ENCODE measurements at places on chromosomes 2 and 18. TPM values are rescaled to one million over a fixed set of nuclear protein-coding genes. Genes with fewer than 3 reads are reported as not detected.

GRCh38 chr2:242017086-242017485 lies 147.6 kb downstream of the RTP5 start:
- DNase-seq, result no peak

GRCh38 chr2:218996937-218997336 lies 3.7 kb upstream of the CRYBA2 start:
- no peak for DNase-seq

Gene SCG2
- 4.3 TPM for total RNA-seq

DNA sequence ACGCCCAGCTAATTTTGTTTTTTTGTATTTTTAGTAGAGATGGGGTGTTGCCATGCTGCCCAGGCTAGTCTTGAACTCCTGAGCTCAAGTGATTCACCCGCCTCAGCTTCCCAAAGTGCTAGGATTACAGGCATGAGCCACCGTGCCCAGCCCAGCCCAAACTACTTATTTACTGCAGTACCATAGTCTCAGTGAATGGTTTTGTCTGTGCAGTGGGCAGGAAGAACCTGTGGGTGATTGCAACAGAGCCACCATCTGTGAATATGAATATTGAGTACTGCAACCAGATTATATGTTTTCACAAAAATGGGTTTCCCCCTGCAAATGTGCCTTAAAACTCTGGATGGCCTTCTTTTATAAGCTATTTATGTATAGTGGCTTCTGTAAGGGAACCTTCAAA lies 9.1 kb downstream of the MPPE1 start:
- no peak for DNase-seq

GRCh38 chr18:58755304-58756010 lies 84.2 kb downstream of the MALT1 start:
- peak; percentile 30 for DNase-seq

Gene STON1
- 25.4 TPM for total RNA-seq

DNA sequence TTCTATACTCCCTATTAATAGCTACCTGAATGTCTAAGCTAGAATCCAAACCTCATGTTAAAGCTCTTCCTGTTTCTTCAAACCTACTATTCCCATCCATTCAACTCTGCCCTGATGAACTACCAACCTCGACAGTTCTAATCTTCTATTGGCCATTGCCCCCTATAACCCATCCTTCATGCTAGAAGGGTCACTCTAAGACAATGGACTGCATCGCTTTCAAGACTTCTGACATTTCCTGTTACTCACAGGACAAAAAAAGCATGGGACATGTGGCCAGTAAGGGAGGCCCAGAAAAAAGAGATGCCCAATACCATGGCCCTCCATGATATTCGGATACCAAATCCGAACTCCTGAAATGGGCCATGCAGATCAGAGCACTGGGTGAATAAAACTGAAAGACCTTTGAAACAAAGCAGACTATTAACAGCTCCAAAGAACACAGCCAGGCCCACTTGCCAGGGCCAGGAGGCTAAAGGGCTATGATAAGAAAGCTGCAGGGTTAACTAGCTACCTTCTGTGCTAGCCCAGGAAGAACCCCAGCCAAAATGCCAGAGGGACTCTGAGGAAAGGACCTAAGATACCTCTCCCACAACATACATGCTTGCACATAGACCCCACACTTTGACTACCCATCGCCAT lies 4.5 kb downstream of the B4GALT6 start:
- no peak for DNase-seq

DNA sequence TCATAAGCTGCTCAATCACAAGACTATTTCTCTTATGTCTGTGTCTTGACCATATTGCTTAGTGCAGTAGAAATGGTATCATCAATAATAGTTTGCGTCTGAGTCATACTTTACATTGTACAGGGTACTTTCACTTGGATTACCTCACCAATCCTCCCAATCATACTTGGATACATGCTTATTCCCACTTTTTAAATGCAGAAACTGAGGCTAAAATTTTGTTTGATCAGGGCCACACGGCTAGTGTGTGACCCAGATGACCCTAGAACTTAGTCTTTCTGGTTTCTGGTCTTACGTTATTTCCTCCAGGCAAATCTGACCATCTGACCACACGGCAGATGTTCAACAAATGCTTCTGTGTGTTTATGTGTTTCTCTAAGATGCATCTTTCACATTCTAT lies 23.8 kb upstream of the CCL20 start:
- no peak for DNase-seq

GRCh38 chr2:128452536-128453530 lies 134.2 kb upstream of the HS6ST1 start:
- DNase-seq, result no peak

DNA sequence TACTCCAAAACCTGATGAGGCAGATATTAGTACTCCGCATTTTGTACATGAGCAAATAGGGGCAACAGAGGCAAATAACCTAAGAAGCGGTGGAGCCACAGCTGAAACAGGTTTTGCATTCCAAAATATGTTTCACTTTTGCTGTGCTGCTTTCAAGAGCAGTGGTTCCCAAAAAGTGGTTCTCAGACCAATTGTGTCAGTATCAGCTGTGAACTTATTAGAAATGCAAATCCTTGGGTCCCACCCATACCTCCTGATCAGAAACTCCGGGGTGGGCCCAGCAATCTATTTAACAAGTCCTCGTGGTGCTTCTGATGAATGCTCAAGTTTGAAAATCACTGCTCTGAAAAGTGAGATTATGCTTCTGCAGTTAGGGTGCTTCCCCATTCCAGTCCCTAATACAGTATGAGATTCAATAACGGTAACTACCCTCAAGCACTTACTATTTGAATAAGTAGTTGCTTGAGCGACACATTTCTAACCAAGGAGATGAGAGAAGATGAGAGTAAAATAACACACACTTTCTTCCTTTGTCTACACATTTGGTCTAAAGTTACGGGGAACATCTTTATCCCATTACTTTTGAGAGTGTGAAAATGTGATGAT lies 17.8 kb upstream of the TCF4 start:
- no peak for DNase-seq

Gene LOXHD1
- 0.16 TPM for total RNA-seq

DNA sequence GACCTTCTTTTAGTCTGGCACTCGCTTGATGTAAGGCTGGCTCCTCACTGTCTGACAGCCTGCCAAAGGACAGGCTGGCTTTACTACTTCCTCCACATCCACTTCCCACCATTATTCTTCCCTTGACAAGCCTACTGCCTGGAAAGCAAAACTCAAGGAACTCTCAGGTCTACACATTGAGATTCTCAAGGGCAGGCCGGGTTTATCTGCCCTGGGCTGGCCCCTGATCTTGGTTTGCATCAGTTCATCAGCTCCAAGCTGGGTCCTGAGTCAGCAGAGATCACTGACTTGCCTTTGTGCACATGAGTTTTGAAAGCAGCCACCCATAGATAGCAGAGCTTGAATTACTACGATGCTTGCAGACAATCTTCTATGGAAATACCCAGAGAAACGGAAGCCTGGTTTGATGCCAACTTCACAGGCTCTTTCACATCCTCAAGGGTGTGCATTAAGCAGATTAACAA lies 53.9 kb downstream of the KCTD18 start:
- no peak for DNase-seq

Gene ALKAL2
- total RNA-seq, result not detected

DNA sequence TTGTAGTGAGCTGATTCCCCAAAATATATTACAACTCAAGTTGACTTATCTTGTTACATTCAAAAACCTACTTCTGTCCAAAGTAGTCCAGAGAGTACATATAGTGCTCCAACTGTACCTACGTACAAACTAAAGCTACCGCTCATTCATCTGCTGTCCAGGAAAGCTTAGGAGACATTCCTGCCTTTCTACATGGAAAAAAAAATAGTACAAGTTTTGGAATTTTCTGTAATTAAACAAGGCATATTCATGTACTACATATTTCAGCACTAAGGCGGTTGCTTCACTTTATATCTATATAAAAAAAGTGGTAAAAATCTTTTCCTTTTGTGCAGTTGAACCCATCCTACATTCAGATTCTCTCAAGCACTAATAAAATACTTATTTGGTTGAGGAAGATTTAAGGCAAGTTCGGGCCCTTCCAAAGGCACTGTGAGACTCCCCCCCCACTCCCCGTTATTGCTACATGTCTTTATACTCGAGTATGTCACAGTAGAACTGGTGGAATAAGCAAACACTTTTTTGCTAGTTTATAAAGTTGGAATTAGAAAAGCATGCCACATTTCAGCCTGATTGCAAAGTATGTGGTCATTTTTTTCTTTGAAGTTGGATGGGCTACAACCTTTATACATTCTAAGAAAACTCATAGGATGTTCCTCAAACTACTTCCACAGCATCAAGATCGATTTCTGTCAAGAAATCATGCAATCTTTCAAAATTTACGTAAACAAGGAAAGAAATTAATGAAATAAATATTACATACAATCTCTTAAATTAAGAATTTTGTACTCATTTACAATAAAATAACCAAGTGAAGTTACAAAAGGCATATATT lies 3.7 kb downstream of the ZFP36L2 start:
- no peak for DNase-seq

DNA sequence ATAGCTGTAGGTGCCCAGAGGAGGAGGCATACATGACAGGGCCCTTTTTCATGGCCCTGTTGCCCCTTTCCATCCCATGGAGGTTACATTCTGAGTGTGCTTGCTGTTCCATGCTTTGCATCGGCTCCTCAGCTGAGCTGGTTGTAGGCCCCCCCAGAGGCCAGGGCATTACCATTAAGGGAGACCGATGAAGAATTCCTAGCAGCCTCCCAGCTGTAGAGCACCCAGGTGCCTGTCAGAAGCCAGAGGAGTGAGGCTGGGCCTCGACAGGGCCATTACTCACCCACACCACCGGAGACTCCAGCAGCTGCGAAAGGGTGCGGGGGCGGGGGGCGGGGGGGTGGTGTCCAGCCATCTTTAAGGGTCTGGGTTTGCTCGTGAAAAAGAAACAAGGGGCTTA lies 72.2 kb downstream of the GALNT14 start:
- no peak for DNase-seq

Gene PTPRN
- 2.1 TPM for total RNA-seq

DNA sequence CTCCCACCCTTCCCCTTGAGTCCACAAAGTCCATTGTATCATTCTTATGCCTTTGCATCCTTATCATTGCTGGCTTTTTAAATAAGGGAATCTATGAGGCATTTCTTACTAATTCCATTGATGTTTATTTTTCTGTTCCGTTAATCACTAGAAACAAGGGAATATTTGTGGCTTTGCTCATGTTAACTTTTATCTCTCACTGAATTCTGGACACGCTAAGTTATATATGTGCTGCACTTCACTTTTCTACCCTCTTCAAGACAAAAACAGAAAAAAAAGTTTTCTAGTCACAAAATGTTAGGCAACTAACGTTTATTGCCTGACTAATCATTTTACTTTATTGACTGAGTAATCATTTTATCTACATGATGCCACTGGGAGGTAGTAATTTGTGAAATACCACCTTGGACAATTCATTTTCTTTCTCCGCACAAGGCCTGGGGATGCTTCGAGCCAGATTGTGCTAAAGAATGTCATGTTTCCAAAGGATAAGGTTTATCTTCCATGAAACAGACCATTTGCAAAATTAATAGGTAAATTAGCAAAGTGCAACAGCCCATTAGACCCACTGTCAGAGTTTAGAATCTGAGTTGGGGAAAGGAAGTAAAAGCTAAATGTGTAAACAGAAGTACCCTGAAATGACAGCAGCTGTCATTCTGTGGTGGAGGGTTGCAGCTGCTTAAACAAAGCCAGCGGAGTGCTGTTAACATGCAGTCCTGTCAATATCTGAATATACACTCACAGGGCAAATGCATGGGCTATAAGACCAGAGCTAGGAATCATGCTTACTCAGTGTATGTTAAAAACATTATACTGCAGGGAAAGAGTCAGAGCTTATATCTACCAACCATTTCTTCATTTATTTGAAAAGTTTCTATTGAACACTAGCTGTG lies 658.7 kb downstream of the CNTNAP5 start:
- no peak for DNase-seq

GRCh38 chr2:121475811-121476571 lies 54.7 kb upstream of the RNU4ATAC start:
- no peak for DNase-seq

Gene CCDC74A
- not detected for total RNA-seq

- no peak for DNase-seq
Measured at GRCh38 chr18:63799189-63799588, 24.0 kb downstream of the SERPINB7 start.

- no peak for DNase-seq
Measured at GRCh38 chr2:120893811-120894584, 158.3 kb downstream of the GLI2 start.

Gene GAL3ST2
- 61.9 TPM for total RNA-seq

- no peak for DNase-seq
Measured at GRCh38 chr2:200453142-200453852, 56.6 kb downstream of the KCTD18 start.

- peak; percentile 37 for DNase-seq
Measured at GRCh38 chr2:237060534-237061312, 25.0 kb upstream of the COPS8 start.

Gene ALPP
- total RNA-seq, result not detected

DNA sequence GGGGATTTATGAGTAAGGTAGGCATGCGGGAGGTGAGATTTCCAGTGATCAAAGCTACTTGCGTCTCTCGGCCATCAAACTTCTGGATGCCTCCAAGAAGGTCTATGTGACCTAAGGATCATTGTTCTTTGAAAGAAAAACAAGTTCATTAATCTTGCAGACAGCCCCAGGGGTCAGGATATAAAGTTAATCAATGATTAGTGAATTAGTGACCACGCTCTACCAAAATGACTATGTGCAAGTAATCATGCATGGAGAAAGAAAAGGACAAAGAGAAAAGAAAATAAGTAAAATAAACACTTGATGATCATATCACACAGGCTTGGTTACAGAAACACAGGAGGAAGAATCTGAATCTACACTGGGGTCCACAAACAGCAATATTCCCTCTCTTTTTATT lies 42.5 kb upstream of the BCL11A start:
- DNase-seq, result no peak

DNA sequence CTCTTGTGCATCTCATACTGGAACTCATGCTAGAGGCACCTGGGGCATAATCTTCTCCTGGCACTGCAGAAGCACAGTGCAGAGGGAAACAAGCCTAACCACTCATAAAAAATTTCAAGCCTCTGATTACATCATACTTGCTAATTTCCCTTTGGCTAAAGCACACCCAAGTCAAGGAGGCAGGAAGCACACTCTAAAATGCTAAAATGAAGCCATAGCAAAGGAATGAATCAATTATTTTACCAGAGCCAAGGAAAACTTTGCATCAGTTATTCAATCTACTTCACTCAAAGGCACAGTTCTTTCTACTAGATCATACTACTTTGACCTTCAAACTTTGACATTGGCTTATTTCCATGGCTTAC lies 79.6 kb upstream of the SPOPL start:
- DNase-seq, result no peak

Measured in transverse colon (tissue), 4 donors.